Suppressor macrophage treated with lipopolysaccharide for 1 hour (primary cell): ENCODE measurements at places on chromosomes 7 and 10.

DNA sequence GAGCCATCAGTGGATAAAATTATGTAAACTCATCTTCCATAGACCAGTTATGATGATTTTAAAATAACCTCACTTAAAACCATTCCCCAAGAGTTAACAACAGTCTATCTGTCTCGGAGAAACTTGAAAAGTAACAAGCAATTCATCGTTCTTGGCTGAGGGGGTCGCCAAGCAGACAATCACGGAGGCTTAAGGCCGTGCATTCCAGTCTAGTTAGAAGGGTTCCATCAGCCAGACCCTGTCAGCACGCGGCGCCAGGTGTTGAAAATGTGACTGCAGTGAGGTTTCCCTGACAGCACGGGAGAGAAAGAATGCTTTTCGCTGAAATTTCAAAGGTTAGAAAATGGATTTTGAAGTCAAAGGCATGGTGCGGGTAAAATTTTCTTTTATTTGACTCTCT is 1025.0 kb upstream of the CELF2 start:
- no peak for DNase-seq

DNA sequence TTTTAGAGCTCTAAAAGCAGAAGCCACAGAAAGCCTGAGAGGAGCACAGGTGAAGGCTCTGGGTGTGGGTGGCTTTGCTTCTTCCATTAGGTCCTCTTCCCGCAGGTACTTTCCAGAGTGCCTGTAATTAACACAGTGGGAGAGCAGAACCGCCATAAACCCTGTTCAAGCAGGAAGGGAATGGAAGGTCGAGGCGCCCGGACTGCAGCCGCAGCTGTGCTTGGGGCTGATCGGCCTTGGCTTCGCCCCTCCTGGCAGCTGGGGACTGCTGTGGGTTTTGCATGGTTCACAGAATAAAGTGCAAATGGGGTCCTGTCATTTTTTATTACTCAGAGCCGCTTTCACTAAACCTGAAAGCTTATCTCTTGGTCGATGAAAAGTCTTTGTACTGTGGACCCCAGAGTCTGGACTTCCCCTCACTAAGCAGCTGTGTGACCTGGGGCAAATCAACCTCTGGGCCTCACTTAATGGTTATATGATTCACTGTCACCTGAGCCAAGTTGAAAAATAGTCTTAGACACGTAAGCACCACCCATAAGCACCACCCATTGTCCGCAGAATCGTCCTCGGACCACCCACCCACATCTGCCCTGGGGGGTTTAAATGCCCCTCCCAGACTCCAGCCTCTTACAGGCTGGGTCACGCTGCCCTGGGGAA is 100.9 kb downstream of the XRCC2 start:
- DNase-seq: no peak

GRCh38 chr10:104639590-104640338 is 1.3 kb upstream of the SORCS3 start:
- DNase-seq: no peak

GRCh38 chr7:50227726-50228125 is 76.8 kb upstream of the IKZF1 start:
- DNase-seq: peak; percentile 80

- DNase-seq: no peak
Measured at GRCh38 chr7:1372063-1372462, 87.2 kb downstream of the MICALL2 start.

DNA sequence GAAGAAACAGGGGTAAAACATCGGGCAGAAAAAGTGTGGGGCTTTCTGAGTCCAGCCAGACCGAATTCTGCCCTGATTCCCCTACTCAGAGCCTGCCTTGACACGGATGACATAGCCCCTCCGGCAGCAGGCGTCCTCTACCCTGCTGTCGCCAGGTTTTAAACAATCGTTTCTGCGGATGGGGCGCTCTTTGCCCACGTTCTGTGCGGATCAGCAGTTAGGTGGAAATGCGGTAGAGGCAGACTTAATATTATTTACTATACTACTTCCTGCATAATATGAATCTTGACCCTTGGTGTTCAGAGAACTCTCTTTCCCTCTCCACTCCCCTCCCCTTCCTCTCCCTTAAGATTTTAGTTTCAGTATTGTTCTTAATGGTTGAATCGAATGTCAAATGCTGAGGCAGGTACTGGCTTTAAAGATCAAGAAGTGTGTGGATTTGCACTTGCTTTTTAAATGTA is 2.4 kb downstream of the GATA3 start:
- DNase-seq: no peak

DNA sequence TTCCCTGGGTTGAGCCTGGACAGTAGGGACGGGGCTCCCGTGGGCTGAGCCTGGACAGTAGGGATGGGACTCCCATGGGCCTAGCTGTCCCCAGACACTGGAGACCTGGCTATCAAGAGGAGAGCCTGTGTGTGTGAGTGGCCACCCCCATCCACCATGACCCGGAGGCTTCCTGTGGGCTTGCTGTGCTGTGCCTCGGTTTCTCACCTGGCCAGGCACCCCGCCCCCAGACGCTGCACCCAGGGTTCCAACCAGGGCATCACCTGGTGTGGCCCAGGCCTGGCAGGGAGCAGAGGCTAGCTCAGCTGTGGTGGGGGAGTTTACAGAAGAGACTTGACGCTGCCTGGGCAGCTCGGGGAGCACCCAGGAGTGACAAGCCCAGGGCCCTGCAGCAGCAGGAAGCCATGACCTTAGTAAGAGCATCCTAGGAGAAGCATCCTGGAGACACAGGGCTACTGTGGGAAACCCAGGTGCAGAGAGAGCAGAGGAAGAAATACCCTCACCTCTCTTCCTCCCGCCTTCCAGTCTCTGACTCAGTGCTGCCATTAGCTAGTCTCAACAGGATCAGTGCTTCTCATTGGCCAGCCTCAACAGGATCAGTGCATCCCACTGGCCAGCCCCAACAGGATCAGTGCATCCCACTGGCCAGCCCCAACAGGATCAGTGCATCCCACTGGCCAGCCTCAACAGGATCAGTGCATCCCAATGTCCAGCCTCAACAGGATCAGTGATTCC is 61.0 kb downstream of the PDGFA start:
- no peak for DNase-seq

DNA sequence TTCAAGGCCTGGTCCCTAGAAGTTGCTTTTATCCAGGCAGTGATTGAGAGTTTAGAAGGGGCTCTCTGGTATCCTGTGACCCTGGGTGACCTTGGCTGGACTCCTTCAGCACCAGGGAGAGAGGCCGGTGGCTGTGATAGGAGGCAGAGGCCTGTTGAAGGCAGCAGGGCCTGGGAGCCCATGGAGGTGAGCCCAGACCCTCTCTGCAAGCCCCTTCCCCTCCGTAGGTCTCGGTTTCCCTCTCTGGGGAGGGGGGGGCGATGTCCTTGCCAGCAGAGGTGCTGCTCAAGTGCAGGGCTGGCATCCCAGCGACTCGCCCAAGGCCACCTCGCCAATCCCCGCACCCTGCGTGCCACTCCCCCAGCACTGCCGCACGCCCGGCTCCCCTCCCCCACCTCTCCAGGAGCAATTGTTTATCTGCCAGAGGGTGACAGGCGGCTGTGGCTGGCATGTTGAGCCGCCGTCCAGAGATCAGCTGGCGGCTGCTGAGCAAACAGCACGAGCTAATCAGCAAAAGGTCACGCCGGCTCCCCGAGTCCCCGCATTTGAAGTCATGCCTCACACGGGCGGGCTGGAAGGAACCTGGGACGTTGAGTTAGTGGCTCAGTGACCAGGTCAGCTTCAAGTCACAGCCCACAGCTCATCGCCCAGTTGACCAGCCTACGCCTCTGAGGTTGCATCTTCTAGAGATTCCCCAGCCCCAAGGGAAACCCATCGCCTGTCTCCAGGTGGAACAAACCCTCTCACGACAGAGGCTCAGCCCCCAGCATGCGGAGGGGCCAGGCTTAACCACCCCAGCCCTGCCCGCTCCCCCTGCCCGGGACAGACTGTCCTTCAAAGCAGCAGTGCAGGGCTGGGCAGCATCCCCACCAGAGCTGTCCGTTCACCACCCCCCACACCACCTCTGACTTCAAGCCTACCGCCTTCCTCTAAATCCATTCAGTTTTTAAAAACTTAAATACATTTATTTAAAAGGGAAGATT is 43.7 kb downstream of the ELFN1 start:
- DNase-seq: no peak

DNA sequence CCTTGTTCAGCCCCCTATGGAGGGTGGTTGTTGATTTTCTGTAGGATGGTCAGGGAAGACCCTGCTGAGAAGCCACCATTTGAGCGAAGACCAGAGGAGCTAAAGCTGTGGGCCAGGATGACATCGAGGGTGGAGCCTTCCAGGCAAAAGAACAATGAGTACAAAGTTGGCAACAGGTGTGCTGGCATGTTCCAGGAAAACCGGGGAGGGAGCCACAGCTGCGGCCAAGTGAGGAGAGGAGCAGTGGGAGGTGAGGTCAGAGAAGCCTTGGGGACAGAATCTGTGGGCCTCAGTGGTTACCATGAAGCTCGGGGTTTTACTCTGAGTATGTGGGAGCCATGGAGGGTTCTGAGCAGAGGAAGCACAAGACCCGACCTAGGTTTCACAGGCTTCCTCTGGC is 75.6 kb upstream of the ZNF479 start:
- DNase-seq: no peak

GRCh38 chr10:79155301-79156081 is 86.7 kb downstream of the ZMIZ1 start:
- peak; percentile 79 for DNase-seq

DNA sequence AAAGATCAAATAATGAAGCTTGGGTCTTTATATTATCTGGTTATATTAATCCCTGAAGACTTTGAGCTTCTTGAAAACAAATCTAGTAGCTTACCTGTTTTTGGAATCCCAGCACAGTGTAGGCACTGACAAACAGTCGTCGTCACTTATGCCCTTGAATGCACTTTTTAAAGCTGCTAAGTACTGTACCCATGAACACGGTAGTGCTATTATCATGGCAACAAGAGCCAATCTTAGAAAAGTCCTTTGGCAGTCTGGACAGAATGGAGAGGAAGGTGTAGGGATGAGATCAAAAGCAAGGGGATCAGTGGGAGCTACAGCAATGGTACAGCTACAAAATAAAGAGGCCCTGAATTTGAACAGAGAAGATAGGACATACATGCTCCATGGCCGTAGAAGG is 9.4 kb downstream of the SLC25A13 start:
- DNase-seq: no peak

GRCh38 chr7:156460858-156461627 is 179.5 kb upstream of the RNF32 start:
- no peak for DNase-seq

DNA sequence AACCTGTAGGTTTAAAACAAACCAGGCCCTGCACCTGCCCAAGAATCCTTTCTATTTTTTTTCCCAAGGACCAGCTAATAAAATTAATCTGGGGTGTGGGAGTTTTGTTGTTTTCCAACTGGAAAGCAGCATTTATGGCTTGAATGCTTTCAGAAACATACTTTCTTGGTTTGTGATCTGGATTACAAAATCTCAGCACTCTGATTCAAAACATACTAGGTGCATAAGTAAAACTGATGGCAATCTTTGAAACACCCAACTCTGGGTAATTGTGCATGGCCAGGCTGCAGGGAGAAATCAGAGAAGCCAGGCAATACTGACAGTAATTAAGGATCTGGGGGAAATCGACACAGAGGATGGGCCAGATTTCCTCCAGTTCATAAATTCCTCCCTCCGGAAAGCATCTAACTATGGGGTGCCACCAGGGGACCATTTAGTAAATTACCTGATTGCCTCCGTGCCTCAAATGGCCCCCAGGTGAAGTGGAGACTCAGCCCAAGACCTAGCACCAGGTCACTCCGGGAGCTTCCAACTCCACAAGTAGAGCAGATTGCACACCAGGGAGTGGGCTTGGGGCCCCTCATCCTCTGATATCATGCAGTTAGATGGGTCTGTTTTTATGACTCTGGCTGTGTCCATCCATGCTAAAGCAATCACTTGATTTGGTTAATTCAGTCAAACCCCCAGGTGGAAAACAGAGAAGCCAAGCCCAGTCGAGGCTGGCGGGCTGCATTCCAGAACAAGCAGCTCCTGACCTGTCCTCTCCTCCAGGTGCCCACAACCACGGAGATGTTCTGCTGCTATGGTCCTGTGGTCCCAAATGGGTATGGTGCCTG is 15.2 kb upstream of the C10orf53 start:
- DNase-seq: no peak

- no peak for DNase-seq
Measured at GRCh38 chr10:115953281-115953680, 319.7 kb downstream of the GFRA1 start.

DNA sequence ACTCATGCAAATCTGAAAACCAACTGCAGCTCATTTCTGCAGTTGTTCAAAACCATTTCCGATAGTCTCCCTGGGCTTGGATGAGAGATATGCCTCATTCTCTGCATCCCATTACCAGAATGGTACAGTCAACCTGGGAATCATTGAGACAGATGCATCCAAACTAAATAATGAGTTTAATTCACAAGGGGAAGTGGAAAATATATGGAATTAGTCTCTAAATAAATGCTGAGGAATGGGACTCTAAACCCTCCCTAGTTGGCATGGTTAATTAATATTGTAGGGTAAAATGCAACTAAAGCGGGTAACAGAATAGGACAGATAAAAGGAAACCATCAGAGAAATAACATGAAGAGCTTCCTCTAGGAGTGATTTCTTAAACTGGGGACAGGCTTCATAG is 118.9 kb downstream of the AMPH start:
- no peak for DNase-seq

DNA sequence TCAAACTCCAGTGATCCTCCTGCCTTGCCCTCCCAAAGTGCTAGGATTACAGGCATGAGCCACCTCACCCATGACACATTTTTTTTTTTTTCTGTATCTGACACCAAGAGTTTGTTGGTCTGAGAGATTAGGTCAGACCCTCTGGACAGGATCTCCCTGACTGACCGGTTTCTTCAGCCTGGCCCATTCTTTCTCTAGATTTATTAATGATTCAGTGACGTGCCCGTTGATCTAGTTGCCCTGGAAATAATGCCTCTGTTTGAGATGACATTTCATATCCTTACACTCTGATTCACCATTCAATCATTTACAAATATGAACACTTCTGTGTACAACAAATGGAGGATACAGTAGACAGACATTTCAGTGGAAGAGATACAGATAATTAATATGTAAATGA is 1.4 kb upstream of the ZNF212 start:
- DNase-seq: no peak

GRCh38 chr7:36597090-36597773 is 127.1 kb downstream of the AOAH start:
- DNase-seq: no peak
